ENCODE measurements at places on chromosomes 4 and X.

DNA sequence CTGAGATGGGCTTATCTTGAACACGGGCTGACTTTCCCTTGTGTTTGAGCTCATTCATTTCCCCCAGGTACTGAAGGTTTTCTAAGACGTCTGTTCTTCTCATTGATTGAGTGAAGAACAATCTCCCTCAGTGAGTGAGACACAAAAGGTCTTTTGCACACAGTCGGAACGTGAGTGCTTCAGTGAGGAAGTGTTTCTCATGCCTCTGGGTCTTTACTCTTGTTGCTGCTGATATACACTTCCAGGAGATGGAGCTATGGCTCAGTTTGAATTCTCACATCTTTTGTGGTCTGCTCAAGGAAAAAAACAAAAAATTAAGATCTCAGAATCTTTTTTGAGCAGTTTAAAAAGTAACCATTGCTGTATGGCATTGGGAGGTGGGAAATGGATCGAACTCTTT lies 981.9 kb upstream of the TENM3 start:
- DNase-seq, result no peak

DNA sequence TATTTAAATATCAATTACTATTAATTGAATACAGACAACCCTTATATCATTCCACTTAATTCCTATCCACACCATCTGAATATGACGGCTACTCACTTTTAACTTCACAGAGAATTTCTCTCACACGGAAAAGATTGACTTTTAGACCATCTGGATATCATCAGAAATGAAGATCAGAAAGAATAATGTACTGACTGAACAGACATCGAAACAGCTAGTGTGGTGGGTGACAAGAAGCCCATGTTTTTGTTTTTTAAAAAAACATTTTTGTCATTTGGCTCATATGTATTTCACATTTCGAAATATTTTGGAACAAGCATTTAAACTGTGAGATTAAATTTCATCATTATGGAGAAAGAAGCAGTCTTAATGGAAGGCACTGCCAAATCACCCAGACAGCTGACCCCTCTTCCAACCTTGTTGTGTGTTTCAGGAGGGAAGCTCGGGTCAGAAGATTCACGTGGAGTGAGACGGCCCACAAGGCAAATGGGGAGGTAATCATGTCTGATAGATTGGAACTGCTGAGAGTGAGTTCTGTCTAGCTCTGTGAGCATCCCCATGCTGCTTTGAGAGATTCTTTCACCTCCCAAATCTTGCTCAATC lies 204.2 kb upstream of the RASGEF1B start:
- DNase-seq, result no peak

- DNase-seq, result no peak
These were observed 10.5 kb upstream of the MAMLD1 start for GRCh38 chrX:150352581-150352980.

DNA sequence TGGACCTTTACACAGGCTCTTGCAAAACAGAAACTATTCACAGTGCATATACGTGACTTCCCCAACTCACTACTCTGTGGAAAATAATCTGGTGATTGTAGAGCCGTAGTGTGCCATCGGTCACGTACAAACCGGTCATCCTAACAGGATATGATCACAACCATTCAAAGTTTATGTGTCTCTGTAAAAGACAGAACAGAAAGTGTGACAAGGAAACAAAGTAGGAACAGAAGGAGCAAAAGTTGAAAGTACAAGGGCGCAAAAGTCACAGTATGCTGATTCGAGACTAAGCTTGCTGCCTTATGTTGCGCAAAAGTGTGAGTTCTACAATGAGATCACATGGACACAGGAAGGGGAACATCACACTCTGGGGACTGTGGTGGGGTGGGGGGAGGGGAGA lies 18.6 kb downstream of the MEPE start:
- no peak for DNase-seq

DNA sequence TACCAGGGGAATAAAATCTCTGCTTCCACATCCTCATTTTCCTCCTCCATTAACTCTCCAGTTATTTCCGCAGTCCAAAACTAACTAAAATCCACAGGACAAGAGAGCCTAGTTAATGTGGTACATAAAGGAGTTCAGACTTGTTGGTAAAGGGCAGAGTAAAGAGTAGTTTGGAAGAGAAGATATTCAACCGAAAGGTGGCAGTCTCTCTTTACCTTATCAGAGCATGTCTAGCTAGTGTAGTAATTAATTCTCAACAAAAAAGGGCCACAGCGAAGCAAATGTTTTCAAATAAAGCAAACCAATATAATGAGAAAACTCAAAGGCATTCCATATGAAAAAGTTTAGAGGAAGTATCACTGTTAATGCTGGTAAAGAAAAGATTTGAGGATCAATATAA lies 286.5 kb downstream of the GLUD2 start:
- DNase-seq, result no peak

- DNase-seq, result no peak
These were observed 27.8 kb downstream of the PIR start for GRCh38 chrX:15465347-15465746.

- no peak for DNase-seq
These were observed 875.4 kb downstream of the ADGRL3 start for GRCh38 chr4:62075521-62075920.

DNA sequence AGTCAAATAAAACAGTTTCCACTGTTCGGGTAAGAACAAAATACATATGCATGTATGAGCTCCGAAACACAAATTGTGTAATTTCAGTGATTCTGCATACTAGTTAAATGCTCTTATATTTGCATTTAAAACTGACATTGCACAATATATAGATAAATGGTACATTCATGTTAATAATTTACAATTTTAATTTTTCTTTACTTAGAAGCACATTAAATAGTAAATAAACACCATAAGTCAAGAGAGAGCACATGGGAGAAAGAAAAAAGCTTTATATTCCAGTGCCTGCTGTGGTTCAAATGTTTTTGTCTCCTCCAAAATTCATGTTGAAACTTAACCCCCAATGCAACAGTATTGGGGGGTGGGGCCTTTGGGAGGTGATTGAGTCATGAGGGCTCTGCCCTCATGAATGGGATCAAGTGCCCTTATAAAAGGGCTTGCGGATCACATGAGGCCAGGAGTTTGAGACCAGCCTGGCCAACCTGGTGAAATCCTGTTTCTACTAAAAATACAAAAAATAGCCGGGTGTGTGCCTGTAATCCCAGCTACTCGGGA lies 322.9 kb downstream of the BCOR start:
- DNase-seq, result no peak

- DNase-seq, result no peak
These were observed 15.0 kb upstream of the FRYL start for GRCh38 chr4:48795108-48795507.

GRCh38 chrX:119783026-119783425 lies 8.4 kb downstream of the RPL39 start:
- DNase-seq, result no peak

- DNase-seq, result no peak
These were observed 828.3 kb downstream of the TECRL start for GRCh38 chr4:63580796-63581475.

GRCh38 chr4:38030023-38030422 lies 69.8 kb downstream of the PTTG2 start:
- DNase-seq, result no peak

DNA sequence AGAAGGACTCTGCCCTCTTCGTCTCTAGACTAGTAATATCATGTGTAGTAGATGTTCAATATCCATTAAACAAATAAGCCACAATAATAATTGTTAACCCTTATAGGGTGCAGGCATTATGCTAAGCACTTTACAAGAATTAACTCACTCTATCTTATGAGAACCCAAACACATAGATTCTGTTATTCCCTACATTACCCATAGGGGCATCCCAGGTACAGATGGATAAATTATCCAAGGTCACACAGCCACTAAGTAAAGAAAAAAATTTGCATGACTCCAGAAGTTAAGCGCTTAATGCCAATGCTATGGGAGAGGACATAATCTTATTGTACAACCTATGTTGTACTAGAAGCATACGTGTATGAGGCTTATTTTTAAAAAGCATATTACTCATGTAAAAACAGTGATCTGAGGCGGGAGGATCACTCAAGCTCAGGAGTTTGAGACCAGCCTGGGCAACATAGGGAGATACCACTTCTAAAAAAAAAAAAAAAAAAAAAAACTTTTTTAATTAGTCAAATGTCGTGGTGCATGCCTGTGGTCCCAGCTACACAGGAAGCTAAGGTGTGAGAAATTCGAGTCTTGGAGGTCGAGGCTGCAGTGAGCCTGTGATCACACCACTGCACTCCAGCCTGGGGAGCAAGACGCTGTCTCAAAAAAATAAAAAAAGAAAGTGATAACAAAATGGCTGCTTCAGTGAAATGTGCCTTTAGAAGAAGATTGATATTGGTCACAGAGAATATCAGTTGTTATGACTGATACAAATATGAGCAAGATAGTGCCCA lies 13.6 kb downstream of the LDB2 start:
- DNase-seq, result no peak

- DNase-seq, result no peak
These were observed 21.3 kb downstream of the ZNF721 start for GRCh38 chr4:477686-478085.

- no peak for DNase-seq
These were observed 195.4 kb downstream of the AFAP1 start for GRCh38 chr4:7744142-7744804.
